Keratinocyte (primary cell): ENCODE measurements at places on chromosomes 3 and 15.
A peak's percentile ranks its signal among the peaks of the same experiment; 100 is the strongest.

DNA sequence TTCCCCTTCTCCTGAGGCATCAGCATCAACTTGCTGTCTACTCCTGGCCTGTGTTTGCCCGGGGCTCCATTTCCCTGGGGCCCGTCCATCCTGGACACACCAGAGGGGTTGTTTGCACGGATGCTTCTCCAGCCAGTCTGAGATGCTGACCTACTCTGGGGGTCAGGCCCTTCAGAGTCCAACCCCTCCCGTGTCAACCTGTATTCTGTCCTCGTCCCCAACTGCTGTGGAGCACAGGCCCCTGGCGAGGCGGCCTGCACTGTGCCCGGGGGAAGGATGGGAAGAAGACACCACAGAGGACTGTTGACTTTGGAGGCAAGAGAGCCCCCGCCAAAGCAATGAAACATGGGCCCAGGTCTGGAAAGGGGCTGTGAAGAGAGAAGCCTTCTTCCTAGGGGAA lies 25.8 kb downstream of the ALS2CL start:
- no peaks in the 10 kb centered on the region for H3K4me1 ChIP-seq
- no peak overlapping the region for H3K4me3 ChIP-seq
- no peaks in the 10 kb centered on the region for H3K27me3 ChIP-seq
- H3K27ac ChIP-seq, result no peak overlapping the region
- no peak for DNase-seq

- no peaks in the 10 kb centered on the region for H3K36me3 ChIP-seq
- H3K27me3 ChIP-seq, result no peaks in the 10 kb centered on the region
- peaks cover 12% of the 10 kb centered on the region for H3K4me1 ChIP-seq
Observed at GRCh38 chr3:132064114-132064513, 29.3 kb upstream of the CPNE4 start.

GRCh38 chr3:102024270-102024904 lies 175.1 kb downstream of the NFKBIZ start:
- no peak overlapping the region for H3K27ac ChIP-seq
- no peak for DNase-seq
- H3K4me1 ChIP-seq, result no peaks in the 10 kb centered on the region
- H3K36me3 ChIP-seq, result no peaks in the 10 kb centered on the region
- no peaks in the 10 kb centered on the region for H3K27me3 ChIP-seq

DNA sequence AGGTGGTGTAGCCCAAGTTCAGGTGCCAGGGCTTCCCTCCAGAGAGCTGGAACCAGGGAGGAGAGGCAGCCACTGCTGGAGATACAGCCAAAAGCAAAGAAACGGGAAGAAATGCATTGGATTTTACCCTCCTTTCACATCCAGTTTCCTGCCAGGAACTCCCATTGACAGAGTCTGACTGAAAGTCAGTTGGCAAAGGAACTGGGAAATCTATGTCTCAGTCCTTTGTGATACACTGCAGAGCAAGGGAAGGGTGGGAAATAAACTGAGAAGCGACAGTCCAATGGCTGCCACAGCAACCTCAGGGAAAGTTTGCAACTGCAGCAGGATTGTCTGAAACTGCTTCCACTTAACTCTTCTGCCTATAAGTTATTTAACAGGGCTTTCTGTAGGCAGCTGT lies 142.6 kb downstream of the SATB1 start:
- no peaks in the 10 kb centered on the region for H3K4me1 ChIP-seq
- no peaks in the 10 kb centered on the region for H3K36me3 ChIP-seq
- H3K27me3 ChIP-seq, result no peaks in the 10 kb centered on the region
- no peak overlapping the region for H3K27ac ChIP-seq

DNA sequence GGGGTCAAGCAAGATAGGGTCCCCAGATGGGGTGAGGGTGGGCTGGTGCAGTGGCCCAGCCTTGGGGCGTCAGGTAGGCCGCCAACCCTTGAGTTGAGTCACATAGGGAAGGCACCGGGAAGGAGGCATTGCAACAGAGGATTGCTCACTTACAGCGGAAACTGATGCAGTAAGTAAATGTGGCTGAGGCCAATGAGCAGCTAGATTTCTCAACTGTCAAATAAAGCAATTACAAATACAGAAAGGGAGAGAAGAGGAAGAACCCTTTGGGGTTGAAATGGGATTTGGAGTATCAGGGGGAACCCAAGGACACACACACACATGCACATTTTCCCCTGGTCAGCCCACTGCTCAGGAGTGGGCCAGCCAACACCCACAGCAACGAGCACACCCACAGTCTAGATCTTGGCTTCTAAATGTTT lies 44.0 kb downstream of the CHSY1 start:
- no peak for DNase-seq
- H3K27me3 ChIP-seq, result no peaks in the 10 kb centered on the region
- peak overlapping the region; percentile 62 for H3K27ac ChIP-seq
- H3K4me1 ChIP-seq, result peaks cover 54% of the 10 kb centered on the region

DNA sequence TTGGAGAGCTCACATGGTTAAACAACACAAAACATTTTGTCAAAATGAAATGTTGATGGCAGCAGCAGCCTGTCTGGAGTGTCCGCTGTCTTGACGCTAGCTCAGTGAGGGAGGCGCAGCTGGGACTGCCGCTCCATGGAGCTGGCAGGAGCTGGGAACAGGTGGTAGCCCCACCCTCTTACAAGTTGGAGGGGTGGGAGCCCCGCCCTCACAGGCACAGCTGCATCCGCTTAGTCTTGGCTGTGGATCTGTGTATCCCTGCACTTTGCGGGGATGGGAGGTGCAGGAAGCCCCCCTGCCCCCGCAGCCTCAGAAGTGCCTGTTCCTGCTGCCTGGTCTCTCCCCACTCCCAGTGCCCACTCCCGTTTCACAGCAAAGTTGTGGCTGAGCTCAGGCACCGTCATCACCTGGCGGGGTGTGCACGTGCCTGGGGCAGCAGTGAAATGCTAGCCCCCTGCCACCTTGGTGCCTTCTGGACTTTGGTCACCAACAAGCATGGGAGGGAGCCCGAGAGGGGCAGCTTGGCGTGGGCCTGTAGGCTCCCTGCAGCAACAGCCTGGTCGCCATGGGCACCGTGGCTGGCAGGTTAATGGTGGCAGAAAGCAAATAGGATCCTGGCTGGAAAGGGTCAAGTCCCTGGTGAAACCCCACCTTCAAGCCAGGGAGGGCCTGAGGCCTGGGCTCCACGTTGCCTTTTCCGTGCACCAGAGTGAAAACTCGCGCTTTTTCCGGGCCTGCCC lies 53.8 kb upstream of the CADM2 start:
- no peak overlapping the region for H3K4me3 ChIP-seq
- no peak for DNase-seq
- H3K27me3 ChIP-seq, result no peaks in the 10 kb centered on the region
- H3K36me3 ChIP-seq, result no peaks in the 10 kb centered on the region
- no peaks in the 10 kb centered on the region for H3K4me1 ChIP-seq

DNA sequence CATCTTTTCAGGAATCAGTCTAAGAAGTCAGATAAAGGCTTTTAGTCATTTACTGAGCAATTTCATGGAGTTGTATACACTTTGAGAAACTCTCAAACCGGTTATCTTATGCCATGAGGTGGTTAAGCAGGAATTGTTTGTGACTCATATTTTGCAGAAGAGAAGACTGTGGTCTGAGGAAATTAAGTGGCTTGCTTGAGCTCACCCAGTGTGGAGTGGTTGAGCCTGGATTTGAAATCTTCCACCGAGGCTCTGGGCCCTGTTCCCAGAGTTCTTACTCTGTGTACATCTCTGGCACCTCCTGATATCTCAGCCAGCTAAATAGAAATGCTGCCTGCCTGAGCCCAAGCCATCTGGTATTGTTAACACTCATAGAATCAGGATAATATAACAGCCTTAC lies 37.8 kb upstream of the BCL6 start:
- H3K4me1 ChIP-seq, result peaks cover 34% of the 10 kb centered on the region
- H3K27me3 ChIP-seq, result no peaks in the 10 kb centered on the region
- H3K27ac ChIP-seq, result peak overlapping the region; percentile 51
- DNase-seq, result no peak
- no peak overlapping the region for H3K4me3 ChIP-seq
- no peaks in the 10 kb centered on the region for H3K36me3 ChIP-seq

GRCh38 chr3:43862470-43862869 lies 171.7 kb downstream of the ABHD5 start:
- H3K27ac ChIP-seq, result no peak overlapping the region
- peaks cover 23% of the 10 kb centered on the region for H3K4me1 ChIP-seq
- no peaks in the 10 kb centered on the region for H3K36me3 ChIP-seq
- H3K4me3 ChIP-seq, result no peak overlapping the region

DNA sequence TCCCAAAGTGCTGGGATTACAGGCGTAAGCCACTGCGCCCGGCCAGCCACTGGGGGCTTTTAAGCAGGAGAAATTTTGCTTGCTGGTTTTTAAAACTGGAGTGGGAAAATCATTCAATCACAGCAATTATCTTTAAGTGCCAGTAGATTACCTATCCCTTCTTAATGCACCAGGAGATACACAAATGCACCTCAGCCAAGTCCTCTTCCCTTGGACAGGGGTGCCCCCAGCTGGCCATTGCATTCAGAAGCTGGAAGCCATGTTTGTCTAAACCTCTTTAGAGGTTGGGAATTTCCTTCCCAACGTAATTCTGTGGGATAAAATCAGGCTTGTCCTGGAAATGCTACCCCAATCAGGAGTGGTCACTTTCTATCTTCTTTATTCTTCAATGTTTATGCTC lies 26.6 kb downstream of the MIX23 start:
- H3K36me3 ChIP-seq, result peaks cover 4% of the 10 kb centered on the region
- no peak overlapping the region for H3K4me3 ChIP-seq
- peaks cover 9% of the 10 kb centered on the region for H3K4me1 ChIP-seq
- no peak overlapping the region for H3K27ac ChIP-seq
- DNase-seq, result no peak

GRCh38 chr15:63420333-63420747 lies 38.7 kb upstream of the CA12 start:
- H3K4me3 ChIP-seq, result no peak overlapping the region
- no peak overlapping the region for H3K27ac ChIP-seq
- no peaks in the 10 kb centered on the region for H3K36me3 ChIP-seq
- H3K27me3 ChIP-seq, result no peaks in the 10 kb centered on the region

- no peaks in the 10 kb centered on the region for H3K4me1 ChIP-seq
- H3K27me3 ChIP-seq, result no peaks in the 10 kb centered on the region
- H3K36me3 ChIP-seq, result peaks cover 4% of the 10 kb centered on the region
- H3K27ac ChIP-seq, result no peak overlapping the region
Observed at GRCh38 chr3:179766416-179767133, 113.7 kb downstream of the USP13 start.

DNA sequence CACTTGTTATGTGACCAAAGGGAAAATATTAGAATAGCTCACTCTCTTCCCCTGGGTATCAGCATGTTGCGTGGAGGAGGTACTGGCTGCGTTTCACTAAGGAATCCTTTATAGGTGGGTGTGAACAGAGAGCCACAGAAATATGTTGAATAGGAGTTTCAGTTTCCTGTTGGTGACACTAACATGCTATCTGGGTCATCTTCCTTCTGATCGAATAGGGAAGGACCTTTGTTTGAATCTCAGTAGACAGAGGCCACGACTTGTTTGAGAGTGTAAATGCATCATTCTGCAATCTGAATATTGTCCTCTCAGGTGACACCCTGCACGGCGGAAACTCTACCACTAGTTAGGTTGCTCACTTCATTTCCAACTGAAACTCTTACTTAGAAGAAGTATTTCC lies 157.9 kb upstream of the SLC2A2 start:
- H3K27me3 ChIP-seq, result no peaks in the 10 kb centered on the region
- no peak overlapping the region for H3K27ac ChIP-seq
- DNase-seq, result no peak
- peaks cover 12% of the 10 kb centered on the region for H3K4me1 ChIP-seq

- no peak overlapping the region for H3K27ac ChIP-seq
- H3K36me3 ChIP-seq, result peaks cover 7% of the 10 kb centered on the region
- no peak overlapping the region for H3K4me3 ChIP-seq
- H3K4me1 ChIP-seq, result no peaks in the 10 kb centered on the region
Observed at GRCh38 chr3:33146791-33147445, 33.1 kb downstream of the CRTAP start.

DNA sequence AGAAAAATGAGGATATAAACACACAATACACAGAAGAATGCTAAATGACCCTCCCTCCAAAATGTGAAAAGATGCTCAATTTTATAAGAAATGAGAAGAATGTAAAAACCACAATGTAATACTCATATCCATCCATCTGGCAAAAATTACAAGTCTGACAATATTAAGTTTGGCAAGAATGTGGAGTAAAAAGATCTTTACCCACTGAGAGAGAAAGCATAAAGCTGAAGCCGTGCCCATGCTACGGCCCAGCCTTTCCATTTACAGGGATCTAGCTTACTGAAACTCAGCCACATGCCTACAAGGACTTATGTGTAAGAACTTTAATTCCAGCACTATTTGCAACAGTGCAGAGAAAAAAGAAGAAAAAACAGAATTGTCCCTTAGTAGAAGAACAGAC lies 42.9 kb downstream of the ATP13A3 start:
- H3K4me1 ChIP-seq, result no peaks in the 10 kb centered on the region
- no peak overlapping the region for H3K4me3 ChIP-seq
- H3K27me3 ChIP-seq, result no peaks in the 10 kb centered on the region
- H3K27ac ChIP-seq, result no peak overlapping the region
- no peak for DNase-seq

DNA sequence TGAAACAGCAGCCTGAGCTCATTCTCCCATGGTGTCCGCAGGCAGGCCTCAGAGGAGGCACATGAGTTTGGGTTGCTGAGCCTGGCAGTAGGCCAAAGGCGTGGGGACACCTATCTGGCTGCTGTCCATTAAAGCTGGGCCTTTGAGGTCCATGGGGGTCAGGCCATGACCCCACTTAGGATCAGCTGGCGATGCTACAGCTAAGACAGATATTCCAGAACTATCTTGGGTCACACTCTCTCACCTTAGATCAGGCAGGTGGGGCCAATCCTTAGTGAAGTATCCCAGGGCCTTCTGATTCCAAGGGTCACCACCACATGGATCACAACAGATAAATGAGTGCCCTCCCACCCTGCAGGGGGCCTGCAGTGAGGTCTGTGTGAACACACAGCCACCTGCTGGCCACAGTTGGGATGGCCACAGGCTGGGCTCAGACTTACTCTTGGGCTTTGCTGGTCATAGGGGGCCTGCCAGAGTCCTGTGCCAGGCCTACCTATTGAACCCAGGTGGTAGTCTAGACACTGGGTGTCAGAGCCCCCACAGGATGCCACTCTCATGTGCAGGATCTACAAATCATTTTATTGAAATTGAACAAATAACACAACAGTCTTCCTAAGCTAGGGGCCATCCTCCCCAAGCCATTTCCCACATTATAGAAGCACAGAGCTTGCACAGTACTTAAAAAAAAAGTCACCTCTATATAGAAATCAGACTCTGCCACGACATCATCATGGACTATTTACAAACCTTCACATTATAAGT lies 2.0 kb upstream of the HYAL2 start:
- DNase-seq, result no peak
- peaks cover 26% of the 10 kb centered on the region for H3K4me1 ChIP-seq
- H3K27ac ChIP-seq, result no peak overlapping the region
- H3K27me3 ChIP-seq, result no peaks in the 10 kb centered on the region
- peaks cover 17% of the 10 kb centered on the region for H3K36me3 ChIP-seq

- no peak overlapping the region for H3K4me3 ChIP-seq
- no peaks in the 10 kb centered on the region for H3K36me3 ChIP-seq
- no peaks in the 10 kb centered on the region for H3K4me1 ChIP-seq
- DNase-seq, result no peak
Observed at GRCh38 chr15:77624868-77625267, 7.8 kb downstream of the LINGO1 start.

DNA sequence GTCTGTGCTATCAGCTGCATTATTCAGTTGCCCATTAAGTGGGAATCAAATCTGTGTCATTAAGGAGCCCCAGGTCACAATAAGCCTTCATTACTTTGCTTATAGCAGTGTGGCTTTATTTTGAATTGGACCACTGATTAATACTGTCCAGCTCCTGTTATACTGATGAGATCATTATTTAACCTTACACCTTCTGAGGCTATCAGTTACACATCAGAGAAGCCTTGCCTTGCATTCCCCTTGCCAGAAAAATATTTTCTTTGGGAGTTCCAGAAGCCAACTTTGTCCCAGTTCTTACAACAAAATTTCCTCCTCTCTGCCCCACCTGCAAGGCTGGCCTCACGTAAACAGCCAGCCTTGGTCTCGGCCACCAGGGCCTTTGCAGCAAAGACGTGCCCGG lies 29.7 kb upstream of the ARNT2 start:
- H3K27me3 ChIP-seq, result no peaks in the 10 kb centered on the region
- no peaks in the 10 kb centered on the region for H3K36me3 ChIP-seq
- H3K27ac ChIP-seq, result no peak overlapping the region
- no peaks in the 10 kb centered on the region for H3K4me1 ChIP-seq
